Gastrocnemius medialis (tissue), 4 donors: ENCODE measurements at places on chromosomes 2 and 18. TPM values are rescaled to one million over a fixed set of nuclear protein-coding genes. Genes with fewer than 3 reads are reported as not detected.

The BAZ2B gene
- 52.3 TPM for total RNA-seq

The LIMS4 gene
- total RNA-seq = 2.5 TPM

The CPO gene
- total RNA-seq = 0.68 TPM

The EFHD1 gene
- 14.3 TPM for total RNA-seq

The BCL2 gene
- total RNA-seq = 19.1 TPM

The GRB14 gene
- total RNA-seq = 14.9 TPM

The CELF4 gene
- total RNA-seq = not detected

The LCT gene
- total RNA-seq = 0.13 TPM

The HPCAL1 gene
- total RNA-seq = 45.5 TPM

The CEBPZ gene
- total RNA-seq = 49.9 TPM

The MRPL33 gene
- total RNA-seq = 306 TPM

The SMYD1 gene
- total RNA-seq = 180 TPM

The ANO7 gene
- 0.62 TPM for total RNA-seq

The RABL2A gene
- 1.2 TPM for total RNA-seq

The CTNNA2 gene
- total RNA-seq = not detected

The DSG4 gene
- not detected for total RNA-seq

The CFC1 gene
- total RNA-seq = not detected

The ZNF385B gene
- total RNA-seq = 24.9 TPM

The DHRS9 gene
- total RNA-seq = 0.23 TPM

The SERPINB12 gene
- total RNA-seq = not detected

The SERPINB4 gene
- total RNA-seq = not detected

The MZT2B gene
- 73.2 TPM for total RNA-seq

The ATP6V1B1 gene
- total RNA-seq = not detected

The CHRND gene
- 49.1 TPM for total RNA-seq
